Nucleus accumbens (tissue), 56 donors: ENCODE measurements at places on chromosomes 11 and 22.

DNA sequence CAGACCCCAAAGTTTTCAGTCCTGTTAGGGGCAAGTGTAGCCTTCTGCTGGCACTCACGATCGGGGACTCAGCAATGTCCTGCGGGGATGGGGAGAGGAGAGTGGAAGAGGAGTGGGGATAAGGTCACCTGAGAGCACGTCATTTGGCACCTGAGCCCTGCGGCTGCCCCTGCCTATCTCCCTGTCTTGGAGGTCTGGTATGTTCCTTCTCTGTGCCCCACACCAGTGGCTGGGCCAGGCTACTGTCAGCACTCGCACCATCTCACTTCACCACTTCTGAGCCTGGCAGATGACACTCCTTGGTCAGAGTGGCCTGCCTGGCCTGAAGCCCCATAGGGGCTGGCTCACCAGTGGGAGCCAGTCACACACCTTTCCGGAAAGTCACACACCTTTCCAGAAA is 20.1 kb upstream of the CHADL start:
- no peak for DNase-seq

- DNase-seq, result no peak
Observed at GRCh38 chr11:17575431-17576425, 28.7 kb downstream of the OTOG start.

GRCh38 chr11:17821648-17822400 is 87.2 kb downstream of the KCNC1 start:
- no peak for DNase-seq

- no peak for DNase-seq
Observed at GRCh38 chr11:57116654-57117053, 65.1 kb upstream of the LRRC55 start.

- no peak for DNase-seq
Observed at GRCh38 chr11:111236383-111236782, 9.1 kb upstream of the POU2AF2 start.

- DNase-seq, result no peak
Observed at GRCh38 chr11:106917973-106918372, 100.3 kb downstream of the GUCY1A2 start.

- peak; percentile 99 for DNase-seq
Observed at GRCh38 chr11:64241241-64241490, 271 bp downstream of the FKBP2 start.

DNA sequence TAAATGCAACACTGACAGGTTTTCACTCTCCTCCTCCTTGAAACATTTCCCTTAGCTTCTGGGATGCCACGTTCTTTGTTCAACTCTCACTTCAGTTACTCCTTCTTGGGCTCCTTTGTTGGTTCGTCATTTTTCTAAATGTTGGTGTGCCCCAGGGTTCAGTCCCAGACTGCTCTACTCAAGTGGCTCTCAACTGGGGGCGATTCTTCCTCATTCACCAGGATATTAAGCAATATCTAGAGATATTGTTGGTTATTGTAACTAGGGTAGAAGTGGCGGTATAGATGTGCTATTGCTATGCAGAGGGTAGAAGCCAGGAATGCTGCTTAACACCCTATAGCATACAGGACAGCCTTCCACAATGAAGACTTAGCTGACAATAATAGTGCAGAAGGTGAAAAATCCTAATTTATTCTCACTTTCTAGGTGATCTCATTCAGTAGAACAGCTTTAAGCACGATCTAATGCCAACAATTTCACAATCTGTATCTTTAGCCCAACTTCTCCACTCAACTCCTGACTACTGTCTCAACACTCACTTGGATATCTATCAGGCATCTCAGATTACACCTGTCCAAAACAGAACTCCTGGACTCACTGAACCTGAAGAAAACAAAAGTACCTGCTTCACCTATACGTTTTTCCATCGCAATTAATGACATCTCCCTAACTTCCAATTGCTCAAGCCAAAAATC is 4.6 kb downstream of the NUP160 start:
- no peak for DNase-seq

GRCh38 chr11:65118097-65118837 is 766 bp upstream of the ZNHIT2 start:
- no peak for DNase-seq

- no peak for DNase-seq
Observed at GRCh38 chr11:122273476-122274191, 157.6 kb upstream of the BLID start.
